Stimulated activated CD8-positive, alpha-beta memory T cell treated with anti-CD3 and anti-CD28 coated beads, Interleukin-4, amount 100 ng/mL, for 1 hour (primary cell): ENCODE measurements at places on chromosomes 7 and 10.
A peak's percentile ranks its signal among the peaks of the same experiment; 100 is the strongest.

DNA sequence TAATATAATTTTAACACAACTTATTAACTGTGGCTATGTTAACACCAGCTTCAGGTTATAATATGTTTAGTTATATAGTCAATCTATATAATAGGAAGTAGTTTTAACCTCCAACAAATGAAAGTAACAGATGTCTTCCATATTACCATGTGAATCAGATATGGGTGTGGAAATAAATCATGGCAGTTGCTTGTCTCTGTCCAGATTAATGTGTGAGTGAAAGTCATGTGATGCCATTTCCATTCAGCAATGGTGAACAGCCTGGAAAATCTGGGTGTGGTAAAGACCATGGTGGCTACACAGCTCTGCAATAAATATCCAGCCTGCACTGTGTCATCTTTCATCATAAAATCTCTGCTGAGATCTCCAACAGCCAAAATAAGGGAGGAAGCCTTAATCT lies 27.8 kb downstream of the HEPACAM2 start:
- DNase-seq = no peak

DNA sequence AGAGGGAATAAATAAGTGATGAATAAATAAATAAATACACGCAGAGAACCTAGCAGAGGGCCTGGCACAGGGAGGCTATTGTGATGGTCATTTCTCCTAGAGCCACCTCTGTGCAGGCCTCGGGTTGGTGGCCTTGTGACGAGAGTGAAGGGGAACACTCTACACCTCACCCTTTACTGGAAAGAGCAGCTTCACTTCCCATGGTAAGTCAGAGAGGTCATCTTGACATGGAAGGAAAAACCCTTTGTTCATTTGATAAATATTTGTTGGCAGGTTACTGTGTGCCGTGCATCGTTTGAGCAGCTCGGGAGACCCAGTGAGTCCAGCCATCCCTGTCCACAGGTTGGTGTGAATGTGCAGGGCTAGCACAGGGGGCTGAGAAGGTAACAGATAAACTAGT lies 70.2 kb upstream of the PODXL start:
- no peak for DNase-seq

DNA sequence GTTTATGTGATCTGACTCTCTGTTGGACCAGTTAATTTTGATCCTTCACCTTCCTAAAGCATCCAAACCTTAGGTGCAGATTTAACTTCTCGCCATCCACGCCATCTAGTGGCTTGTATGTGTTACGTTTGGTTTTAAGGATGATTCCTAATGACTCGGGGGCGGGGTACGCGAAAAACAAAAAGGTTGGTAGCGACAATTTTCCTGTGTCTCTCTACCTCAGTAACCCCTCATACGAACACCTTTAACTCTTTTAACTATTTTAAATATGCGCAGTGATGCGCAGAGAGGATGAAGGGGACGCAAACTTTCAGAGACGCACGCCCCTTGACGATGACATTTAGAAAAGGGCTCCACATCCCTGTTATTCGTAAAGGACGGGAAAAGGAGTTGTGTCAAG lies 714 bp upstream of the KCND2 start:
- DNase-seq = no peak

DNA sequence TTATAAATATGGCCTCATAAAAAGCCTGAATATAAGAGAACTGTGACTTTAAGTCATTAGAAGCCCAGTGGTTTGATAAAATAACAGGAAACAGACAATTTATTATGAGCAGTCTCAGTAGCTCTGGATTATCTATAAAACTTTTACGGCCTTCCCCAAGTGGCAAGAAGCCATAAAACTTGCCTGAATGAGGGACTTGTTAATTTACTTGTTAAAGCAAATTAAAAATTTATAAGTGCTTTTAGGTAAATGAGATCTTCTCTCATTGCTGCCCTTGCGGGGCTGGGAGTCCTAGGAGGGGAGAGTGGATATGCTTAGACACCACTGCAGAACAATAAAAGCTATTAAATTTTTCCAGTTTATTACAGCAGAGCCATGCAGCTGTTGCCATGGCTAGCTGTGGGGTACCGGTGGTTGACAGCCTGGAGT lies 499.9 kb downstream of the AUTS2 start:
- DNase-seq = no peak

GRCh38 chr7:44959433-44959951 lies 19.3 kb downstream of the MYO1G start:
- DNase-seq = no peak

GRCh38 chr10:86035791-86036543 lies 330.6 kb downstream of the GRID1 start:
- no peak for DNase-seq

- no peak for DNase-seq
Observed at GRCh38 chr10:122665329-122665860, 34.3 kb downstream of the C10orf120 start.

GRCh38 chr10:100620087-100620835 lies 84.5 kb downstream of the HIF1AN start:
- no peak for DNase-seq

DNA sequence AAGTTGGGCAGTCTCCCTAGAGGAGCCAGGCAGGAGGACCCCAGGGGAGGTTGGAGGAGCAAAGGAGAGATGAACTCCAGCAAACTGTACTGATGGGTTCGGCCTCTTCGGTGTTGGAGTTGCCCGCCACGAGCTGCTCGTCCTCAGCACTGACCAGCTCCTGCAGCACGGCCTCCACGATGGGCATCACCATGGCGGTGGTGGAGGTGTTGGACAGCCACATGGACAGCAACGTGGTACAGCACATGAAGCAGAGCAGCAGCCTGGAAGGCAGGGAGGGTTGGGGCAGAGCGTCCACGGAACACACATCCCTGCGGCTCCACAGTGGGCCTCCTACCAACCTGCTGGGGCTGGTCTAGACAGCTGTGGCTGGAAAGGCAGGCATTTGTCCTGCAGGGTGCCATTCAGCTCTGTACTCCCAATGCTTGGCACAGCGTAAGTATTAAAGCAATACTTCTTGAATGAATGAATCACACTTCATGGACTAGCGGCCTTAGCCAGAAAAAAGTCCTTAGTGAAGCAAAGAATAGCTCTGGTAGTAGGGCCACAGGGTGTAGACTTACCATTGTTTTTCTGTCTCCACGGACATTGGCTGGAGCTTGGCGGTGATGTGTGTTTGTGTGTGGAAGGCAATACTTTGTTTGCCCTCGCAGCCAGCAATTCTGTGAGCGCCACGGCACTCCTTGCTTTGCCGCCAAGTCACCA lies 21.8 kb downstream of the SLC13A4 start:
- no peak for DNase-seq

GRCh38 chr10:20955355-20955893 lies 58.3 kb upstream of the NEBL start:
- no peak for DNase-seq

DNA sequence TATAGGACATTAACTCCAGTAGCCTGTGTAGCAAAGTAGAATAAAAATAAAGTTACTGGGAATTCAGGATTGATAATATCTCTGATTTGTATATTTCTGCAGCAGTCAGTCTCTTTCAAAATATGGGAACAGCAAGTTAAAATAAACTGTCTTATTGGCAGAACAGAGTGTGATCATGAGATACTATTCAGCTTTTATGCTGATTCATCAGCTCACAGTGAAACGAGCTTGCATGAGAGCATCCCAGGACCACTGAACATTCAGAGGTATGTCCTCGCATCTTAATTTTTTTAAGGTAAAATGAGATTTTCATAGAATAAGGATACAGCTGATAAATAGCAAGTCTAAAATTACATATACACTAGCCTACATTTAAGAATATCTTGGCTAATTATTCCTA lies 282.5 kb upstream of the MYO3A start:
- DNase-seq = no peak

DNA sequence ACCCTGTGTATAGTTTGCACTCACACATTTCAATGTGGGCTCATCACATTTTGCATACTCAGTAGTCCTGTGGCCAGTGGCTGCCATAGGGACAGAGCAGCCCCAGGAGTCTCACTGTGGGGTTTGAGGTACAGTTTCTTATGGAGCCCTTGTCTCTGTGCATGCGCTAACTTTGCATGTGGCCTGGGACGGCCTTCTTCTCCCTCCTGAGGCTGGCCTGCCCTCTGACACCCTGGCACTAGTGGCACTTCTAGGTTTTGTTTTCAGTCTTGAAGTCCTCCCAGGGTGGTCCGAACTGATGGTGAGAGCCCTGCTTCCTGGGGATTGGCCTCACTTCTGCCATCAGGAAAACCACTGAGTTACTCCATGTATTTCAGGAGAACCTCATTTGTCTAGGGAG lies 21.2 kb downstream of the NACAD start:
- DNase-seq = no peak

DNA sequence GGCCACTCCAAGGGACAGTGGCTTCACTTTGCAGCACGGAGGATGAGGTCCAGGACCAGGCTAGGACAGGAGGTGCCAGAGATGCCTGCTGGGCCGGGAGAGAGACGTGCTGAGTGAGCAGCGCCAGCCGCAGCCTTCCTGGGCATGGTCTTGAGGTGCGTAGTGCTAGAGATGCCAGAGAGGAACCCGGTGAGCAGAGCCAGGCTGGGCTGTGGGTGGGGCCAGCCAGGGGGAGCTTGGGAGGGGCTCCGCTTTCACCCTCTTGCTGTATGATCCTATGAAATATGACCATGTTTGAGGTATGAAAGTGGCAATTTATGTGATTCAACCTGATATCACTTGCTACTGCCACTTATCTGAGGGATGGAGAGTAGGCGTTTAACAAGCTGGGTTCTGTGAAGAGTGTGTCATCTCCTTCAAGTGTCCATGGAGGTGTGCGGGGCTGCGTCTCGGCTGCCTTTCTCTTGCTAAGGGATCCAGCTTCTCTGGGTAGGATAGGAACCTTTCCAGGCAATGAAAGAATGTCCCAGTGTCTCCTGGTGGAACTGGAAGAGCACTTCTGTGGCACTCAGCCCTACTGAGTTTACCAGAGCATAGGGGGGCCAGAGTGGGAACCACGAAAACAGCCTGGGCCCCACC lies 518.4 kb upstream of the FOXK1 start:
- DNase-seq = no peak

- no peak for DNase-seq
Observed at GRCh38 chr10:123512901-123513775, 153.0 kb upstream of the GPR26 start.

GRCh38 chr10:69661414-69662172 lies 31.5 kb downstream of the FAM241B start:
- no peak for DNase-seq

- DNase-seq = no peak
Observed at GRCh38 chr7:108096996-108097395, 33.2 kb downstream of the LAMB4 start.

- DNase-seq = no peak
Observed at GRCh38 chr7:79880312-79880711, 254.3 kb upstream of the GNAI1 start.

DNA sequence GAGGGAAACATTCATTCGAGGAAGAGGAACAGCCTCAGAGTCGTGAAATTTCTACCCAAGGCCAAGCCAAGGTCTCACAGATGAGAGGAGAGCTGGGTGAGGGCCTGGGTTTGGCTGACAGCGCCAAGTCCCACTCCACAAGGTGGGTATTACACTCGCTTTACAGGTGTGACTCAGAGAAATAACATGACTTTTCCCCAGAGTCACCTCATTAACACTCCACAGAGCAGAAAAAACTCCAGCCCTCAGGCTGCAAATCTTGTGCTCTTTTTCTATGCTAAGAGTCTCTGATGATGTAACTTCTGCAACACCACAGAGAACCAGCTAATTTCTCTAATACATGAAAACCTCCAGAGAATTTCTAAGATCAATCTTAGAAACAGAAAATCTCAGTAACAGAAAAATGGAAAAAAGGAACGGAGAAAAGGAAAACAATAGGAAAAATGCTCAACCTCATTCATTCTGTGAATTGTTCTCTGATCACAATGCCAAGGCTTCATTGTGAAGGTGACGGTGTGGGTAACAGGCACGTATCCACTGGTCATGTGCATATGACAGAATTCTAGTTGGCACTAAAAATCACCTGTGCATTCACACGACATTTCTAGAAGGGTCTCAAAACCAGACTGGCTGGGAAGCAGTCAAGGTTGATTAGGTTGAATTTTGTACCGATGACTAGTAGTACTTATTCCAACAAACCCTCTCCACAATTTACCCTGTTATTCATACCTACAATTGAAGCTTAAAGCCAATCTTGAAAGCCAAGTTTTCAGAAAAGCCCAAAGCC lies 20.3 kb downstream of the YWHAG start:
- no peak for DNase-seq

DNA sequence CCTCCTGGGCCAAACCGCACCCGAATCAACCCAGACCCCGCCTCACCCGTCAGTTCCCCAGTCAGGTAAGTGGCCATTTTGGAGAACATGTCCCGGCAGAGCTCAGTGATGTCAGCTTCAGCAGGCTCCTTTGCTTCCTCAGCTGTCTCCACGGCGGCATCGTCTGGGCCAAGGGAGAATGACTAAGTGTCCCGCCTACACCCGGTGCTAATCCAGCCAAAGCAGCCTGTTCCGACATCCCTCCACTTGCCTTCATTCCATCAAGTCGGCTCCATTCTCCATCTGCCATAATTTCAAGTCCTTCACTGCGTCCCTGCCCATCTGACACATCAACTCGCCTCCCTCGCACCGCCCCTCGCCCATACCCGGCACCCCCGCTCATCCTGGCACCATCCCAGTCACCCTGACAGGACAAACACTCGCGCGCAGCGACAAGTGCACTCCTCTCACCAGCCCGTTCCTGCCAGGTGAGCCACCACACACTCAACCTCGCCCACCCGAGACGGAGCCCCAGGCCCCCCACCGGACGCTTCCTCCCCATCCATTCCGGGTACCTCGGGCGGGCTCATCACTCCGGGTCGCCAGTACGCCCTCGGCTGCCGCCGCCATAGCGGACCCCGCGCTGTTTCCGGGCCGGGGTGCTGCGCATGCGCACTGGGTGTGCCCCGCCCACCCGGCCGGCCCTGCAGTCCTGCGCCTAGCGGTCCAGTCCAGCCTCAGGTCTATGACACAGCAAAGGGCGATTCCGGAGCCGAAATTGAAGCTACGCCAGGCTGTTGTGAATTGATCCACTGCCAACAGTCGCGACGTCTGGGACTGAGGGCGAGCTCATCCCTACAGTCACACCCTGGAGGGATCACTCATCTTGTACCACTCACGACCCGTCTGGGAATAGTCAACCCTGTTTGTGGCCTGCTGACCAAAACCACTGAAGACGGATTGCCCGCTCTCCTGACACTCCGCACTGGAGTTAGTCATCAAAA lies at the start of gene BLOC1S2:
TSS of gene BLOC1S2 (minus strand) at position 630 of the 983 bp plus-strand sequence. CDS start at position 609, 21 bp downstream.
- peak; percentile 76 for DNase-seq

- DNase-seq = no peak
Observed at GRCh38 chr7:7793249-7793648, 74.8 kb upstream of the RPA3 start.
